ENCODE measurements at places on chromosomes 2 and 18. TPM values are rescaled to one million over a fixed set of nuclear protein-coding genes. Genes with fewer than 3 reads are reported as not detected.
A peak's percentile ranks its signal among the peaks of the same experiment; 100 is the strongest.

DNA sequence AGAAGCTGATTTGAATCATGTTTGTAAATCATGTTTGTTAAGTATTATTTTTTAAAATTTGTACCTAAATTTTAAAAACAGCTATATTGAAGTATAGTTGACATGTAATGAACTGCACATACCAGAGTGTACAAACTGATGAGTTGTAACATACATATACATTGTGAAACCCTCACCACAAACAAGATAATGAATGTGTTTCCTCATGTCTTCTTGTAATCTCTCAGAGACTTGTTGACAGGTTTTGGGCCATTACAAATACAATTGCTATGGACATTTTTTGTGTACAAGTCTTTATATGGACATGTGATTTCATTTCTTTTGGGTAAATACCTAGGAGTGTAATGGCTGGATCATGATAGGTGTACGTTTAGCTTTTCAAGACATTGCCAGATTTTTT is 21.5 kb downstream of the WDR43 start:
- no peak for DNase-seq

DNA sequence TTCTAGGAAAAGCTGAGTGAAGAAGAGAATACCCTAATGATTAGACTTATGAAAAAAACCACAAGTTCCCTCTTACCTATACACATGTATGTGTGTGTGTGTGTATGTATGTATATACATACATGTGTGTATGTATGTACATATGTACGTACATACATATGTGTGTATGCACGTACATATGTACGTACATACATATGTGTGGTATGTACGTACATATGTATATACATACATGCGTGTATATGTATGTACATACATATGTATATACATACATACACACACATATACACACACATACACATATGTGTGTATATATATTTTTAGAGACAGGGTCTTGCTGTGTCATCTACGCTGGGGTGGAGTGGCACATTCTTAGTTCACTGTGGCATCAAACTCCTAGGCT is 53.6 kb downstream of the PRELID3A start:
- no peak for DNase-seq

GRCh38 chr2:73267008-73267407 is 17.3 kb downstream of the FBXO41 start:
- no peak for DNase-seq

GRCh38 chr18:59700535-59700967 is 3.3 kb upstream of the CCBE1 start:
- DNase-seq = no peak

GRCh38 chr18:55839343-55839742 is 251.4 kb upstream of the TCF4 start:
- DNase-seq = no peak

GRCh38 chr2:196206804-196207203 is 35.4 kb upstream of the STK17B start:
- DNase-seq = no peak

DNA sequence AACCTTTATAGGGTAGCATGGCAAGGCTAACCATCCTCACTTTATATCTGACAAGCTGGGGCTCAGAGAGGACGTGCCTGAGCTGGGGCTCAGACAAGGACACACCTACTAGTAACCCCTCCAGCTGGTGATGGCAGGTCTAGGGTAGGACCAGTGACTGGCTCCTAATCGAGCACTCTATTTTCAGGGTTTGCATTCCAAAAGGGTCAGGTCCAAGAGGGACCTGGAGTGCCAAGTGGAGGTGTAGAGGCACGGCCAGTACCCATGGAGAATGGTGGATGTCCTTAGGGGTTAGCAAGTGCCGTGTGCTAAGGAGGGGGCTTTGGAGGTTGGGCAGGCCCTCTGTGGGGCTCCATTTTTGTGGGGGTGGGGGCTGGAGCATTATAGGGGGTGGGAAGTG is 1.2 kb upstream of the DES start:
- DNase-seq = no peak

- no peak for DNase-seq
Measured at GRCh38 chr18:55844382-55844781, 256.4 kb upstream of the TCF4 start.

- no peak for DNase-seq
Measured at GRCh38 chr18:75159646-75160356, 49.1 kb downstream of the PTGR3 start.

DNA sequence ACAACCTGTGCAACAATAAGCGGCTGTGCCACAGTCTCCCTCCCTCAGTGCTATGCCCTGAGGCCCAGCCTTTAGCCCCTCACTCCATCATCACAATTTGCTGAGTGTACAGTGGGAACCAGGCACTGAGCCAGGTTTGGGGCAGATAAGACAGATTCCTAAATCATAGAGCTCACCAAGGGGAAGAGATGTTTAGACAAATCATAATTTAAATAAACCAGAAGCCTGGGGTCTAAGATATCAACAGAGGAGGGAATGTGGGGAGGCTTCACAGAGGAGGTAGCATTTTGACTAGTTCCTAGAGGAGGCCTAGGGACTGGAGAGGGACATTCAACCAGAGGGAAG is 139.3 kb upstream of the EPAS1 start:
- DNase-seq = no peak

DNA sequence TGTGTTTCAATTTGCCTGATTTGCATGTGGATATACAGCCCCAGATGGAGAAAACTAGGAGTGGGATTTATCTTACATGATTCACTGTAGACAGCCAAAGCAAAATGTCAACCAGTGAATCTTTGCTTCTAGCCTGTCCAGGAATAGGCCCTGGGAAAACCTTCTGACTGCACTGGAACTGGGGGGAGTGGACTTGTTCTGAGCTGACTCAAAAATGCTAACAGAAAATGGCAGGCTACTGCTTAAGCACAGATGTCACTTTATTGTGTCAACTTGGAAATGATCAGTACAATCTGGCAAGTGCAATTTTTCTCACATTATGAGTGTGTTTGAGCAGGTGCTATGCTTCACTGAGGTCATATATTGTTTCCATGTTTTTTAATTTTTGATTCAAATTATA is 593.7 kb downstream of the NRXN1 start:
- no peak for DNase-seq

DNA sequence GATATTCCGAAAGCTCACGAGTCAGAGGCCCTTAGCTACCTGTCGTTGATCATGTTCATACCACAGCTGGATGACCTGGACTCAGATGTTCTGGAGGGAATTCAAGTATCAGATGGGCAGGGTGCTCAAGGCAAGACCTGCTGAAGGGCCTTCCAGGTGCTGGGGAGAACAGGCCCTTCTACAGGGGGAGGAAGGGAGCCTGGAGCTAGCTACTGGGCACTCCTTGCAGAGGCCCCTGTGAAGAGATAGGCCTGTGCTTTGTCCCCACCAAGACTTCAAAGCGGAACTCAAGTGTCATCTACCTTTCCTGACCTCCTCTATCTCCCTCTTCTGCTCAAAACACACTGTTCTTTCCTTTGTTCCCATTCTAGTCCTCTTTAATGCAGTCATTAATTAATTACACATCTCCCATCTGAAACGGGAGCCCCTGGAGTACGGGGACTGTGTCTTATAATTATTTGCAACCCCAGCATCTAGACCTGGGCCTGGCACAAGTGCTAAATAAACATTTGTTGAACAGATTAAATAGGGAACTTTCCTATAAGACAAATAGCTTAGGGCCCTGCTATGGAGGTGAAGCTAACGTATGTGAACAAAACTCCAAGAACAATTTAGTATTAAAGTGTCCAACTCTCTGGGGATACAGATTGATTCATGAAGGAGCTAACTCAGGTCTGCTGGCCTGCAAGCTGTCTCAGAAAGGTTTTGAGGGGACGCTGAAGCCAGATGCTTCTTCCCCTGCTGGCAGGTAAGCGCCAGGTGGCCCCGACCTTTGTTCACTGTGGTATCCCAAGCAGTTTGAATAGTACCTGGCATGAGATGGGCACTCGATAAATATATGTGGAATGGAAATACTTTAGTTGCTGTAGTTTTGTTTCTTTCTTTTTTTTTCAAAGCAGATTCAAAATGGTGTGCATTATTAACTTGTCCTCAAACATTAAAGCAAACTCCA is 22.0 kb downstream of the RHOB start:
- DNase-seq = no peak

- no peak for DNase-seq
Measured at GRCh38 chr18:48715711-48716361, 177.0 kb downstream of the CTIF start.

GRCh38 chr2:111117598-111118480 is 2.9 kb upstream of the BCL2L11 start:
- DNase-seq = peak; percentile 70

GRCh38 chr2:183371545-183371944 is 247.3 kb downstream of the NUP35 start:
- DNase-seq = peak; percentile 7

DNA sequence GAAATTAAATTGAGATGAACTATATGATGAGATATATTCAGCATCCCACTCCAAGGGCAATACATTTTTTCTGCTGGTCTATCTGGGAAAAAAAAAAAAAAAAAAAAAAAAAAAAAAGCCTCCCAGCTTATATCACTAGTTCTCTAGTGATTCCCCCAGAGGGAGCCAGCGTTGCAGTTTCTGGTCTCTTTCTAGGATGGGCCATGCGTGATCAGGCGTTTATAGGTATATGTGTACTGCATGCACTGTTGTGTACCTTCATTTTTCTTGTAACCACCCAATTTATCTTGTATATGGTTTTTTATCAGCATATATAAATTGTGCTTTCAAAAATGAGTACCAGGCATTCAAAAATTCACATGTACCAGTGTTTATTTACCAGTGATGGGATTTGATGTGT is 35.1 kb downstream of the DCDC2C start:
- DNase-seq = peak; percentile 52

DNA sequence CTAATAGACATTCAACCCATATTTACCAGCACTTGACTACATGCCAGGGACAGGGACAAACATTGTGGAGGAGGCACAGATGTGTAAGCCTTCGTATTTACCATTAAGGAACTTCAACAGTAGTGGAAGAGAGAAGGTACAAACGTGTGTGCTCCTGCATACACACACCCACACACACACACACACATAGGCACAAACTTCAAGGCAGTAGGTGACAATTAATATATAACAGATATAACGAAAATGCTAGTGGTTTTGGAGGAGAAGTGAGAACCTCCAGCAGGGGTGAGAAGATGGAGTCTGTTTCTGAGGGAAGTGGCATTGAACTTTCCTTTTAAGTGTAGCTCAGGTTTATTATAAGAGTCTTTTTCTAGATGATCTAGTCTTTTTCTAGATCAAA is 231.1 kb downstream of the SETBP1 start:
- DNase-seq = no peak

DNA sequence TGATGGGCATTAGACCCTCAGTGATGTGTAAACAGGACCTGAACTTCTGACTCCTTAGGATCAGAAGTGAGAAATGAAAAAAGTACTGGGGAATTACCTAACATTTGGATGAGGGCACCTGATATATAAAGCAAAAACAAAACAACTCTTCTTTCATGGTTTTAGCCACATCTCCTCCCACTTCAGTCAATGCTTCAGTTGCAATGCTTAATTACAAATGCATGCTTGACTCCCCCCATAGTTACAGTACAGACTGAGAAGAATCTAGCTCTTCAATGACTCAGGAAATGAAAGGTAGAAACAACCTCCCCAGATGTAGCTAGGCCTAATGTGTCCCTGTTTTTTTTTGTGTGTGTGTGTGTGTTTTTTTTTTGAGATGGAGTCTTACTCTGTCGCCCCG is 276.8 kb upstream of the POU3F3 start:
- DNase-seq = no peak

GRCh38 chr2:227788561-227789018 is 25.1 kb upstream of the CCL20 start:
- DNase-seq = no peak

DNA sequence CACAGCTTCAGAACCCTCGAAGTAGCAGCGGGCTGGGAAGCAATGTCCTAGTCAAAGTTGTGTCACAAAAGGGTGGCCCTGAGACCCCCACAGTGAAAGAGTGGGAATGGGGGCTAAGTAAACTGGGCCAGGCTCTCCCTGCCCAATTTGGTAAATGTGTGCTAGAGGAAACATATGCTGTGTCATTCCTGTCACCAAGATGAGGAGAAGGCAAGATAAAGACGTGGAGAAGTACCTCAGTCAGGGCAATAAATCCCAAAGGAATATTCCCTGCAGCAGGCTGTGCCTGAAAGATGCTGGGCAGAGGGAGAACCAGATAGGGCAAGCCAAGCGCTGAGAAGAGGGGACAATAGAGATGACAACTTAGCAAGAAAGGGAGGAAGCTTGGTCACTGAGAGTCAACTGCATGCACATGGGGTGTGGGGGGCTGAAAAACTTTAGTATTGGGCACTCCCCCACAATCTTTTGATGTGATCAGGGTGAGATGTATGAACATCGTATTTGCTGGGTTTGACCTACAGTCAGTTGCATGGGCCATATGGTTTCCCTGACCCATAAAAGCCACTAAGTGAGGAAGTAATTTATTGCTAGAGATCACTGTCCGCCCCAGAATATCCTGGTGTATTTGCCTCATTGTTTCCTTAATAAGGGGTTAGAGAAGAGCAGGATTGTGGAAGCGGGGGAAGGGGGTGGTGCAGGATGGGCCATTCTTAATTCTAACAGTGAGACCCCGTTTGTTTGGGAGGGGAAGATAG is 49.9 kb upstream of the CXCR4 start:
- DNase-seq = no peak

- DNase-seq = no peak
Measured at GRCh38 chr18:47775961-47776360, 154.5 kb downstream of the SMAD2 start.

GRCh38 chr2:145644820-145645302 is 1124.9 kb upstream of the ZEB2 start:
- DNase-seq = no peak

- DNase-seq = no peak
Measured at GRCh38 chr18:62660691-62661090, 54.6 kb upstream of the PHLPP1 start.

- DNase-seq = peak; percentile 76
Measured at GRCh38 chr2:72887740-72888437, 681 bp downstream of the SPR start.

DNA sequence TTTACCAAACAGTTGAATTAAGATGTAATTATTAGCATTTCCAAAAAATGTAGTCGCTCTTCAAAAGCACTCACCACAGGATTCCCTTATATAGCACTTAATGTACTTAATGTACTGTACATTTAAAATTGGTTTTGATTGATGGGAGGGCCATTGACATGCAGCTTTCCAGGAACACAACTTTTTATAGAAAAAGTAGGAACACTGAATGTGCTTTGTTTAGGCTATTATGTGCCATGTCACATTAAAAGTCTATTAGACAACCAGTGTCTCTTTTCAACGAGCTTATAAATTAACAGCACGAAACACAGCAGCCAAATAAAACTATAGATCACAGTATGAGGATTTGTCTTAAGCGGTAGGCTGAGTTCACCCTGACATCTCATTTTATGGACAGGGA is 301.1 kb downstream of the PRKCE start:
- DNase-seq = no peak

Gene CXCR1
- not detected for total RNA-seq

Gene SYT4
- total RNA-seq = not detected

Gene CTDSP1
- 26.1 TPM for total RNA-seq

Gene SULT1C4
- not detected for total RNA-seq

Gene TUBA4B
- total RNA-seq = not detected

Gene EFHD1
- total RNA-seq = 2.0 TPM

Gene HMSD
- 25.0 TPM for total RNA-seq

Gene SGPP2
- 7.0 TPM for total RNA-seq

Gene OR6B2
- total RNA-seq = not detected

Gene FOSL2
- total RNA-seq = 110 TPM

Gene KCNG2
- total RNA-seq = not detected

Gene CRYGD
- total RNA-seq = not detected

Gene GPAT2
- total RNA-seq = 12.6 TPM

Data from activated naive CD4-positive, alpha-beta T cell treated with anti-CD3 and anti-CD28 coated beads for 36 hours (primary cell).